ENCODE measurements at places on chromosomes 6 and 20.

GRCh38 chr20:64044484-64045247 is 4.8 kb downstream of the SOX18 start:
- DNase-seq = peak; percentile 75

- DNase-seq = no peak
Observed at GRCh38 chr6:25635886-25636317, 16.1 kb upstream of the SCGN start.

DNA sequence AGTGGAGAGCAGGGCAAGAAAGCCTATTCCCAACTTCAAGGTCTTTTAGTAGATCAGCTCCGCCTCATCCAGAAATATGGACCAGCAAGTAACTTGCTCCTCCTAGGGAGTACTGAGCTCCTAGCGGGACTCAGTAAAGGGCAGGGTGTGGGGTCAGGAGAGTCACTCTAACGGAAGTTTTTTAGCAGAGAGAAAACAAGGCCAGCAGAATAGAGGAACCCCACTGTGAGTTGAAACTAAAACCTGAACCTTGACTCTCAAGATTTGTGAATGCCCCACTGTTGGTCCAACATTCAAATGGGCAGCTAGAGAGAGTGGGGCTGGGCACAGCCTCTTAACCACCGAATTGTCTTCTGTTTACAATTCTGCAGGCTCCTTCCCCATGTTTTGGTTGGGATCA is 244.8 kb downstream of the FARS2 start:
- no peak for DNase-seq

DNA sequence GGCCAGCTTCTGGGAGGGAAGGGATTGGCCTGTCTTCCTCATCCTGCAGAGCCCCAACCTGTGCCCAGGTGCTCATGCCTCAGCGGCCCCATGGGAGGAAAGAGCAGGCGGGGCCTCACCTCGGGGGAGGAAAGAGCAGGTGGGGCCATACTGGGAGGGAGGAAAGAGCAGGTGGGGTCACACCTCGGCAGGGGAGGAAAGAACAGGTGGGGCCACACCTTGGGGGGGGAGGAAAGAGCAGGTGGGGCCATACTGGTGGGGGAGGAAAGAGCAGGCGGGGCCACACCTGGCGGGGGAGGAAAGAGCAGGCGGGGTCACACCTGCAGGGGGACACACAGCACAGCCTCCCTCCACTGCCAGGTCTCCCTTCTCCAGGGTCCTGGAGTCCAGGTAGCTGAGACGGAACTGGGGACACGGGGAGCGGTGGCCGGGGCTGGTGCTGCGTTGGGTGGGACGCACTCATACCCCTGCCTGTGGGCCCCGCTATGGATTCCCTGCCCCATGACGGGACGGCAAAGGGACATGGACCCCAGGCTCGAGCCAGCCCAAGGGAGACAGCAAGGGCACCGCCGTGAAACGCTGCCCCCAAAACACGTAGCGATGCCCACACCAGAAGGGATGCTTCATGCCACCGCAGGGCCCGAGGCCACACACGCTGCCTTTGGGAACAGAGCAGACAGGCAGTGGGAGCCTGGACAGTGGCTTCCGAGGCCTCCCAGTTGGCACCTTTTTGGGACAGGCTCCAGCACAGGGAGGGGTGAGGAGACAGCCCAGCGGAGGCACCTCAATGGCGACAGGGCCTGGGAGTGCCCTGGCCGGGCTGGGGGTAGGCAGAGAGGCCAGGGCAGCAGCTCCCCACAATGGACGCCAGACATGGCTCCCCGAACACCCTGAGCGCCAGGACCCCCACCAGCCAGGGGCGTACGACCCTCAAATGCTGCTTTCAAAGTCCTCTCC is 43.3 kb upstream of the CHRNA4 start:
- no peak for DNase-seq

GRCh38 chr6:32849126-32849525 is 4.4 kb downstream of the TAP1 start:
- DNase-seq = no peak

GRCh38 chr6:54861905-54862616 is 15.5 kb downstream of the FAM83B start:
- no peak for DNase-seq

DNA sequence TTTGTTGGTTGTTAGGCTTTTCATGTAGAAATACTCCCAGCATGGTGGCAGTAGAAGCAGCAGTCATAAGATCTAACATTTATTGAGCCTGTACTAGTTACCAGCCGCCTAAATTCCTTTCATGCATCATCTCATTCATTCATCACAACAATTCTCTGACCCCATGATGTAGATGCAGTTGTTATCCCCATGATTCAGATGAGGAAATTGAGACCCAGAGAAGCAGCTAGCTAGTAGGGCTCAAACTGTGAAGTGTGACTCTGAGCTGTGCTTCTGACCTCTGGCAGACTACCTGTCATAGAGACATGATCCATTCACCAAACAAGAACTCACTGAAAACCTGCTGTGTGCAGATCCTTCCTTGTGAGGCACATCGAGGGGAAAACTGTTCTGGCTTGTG is 16.9 kb downstream of the RREB1 start:
- no peak for DNase-seq

DNA sequence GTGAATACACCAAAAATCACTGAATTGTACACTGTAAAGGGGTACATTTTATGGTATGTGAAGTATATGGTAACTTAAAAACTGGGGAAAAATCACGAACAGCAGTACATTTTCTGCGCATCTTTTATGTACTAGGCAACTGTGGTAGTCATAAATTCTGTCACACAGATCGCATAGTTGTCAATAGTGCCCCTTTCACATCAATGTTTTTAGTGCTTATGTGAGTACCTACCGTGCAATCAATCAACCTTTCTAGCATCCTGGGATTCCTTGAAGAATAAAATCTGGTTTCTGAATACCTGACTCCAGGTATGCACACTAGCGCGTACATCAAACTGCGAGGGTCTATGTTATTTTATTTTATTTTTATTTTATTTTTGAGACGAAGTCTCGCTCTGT is 637 bp upstream of the RPF2 start:
- DNase-seq = peak; percentile 21

GRCh38 chr6:165922309-165922794 is 245.3 kb downstream of the TBXT start:
- peak; percentile 51 for DNase-seq

- peak; percentile 75 for DNase-seq
Observed at GRCh38 chr6:112296122-112296521, 41.8 kb upstream of the LAMA4 start.

- no peak for DNase-seq
Observed at GRCh38 chr6:4167123-4167522, 31.7 kb upstream of the ECI2 start.

DNA sequence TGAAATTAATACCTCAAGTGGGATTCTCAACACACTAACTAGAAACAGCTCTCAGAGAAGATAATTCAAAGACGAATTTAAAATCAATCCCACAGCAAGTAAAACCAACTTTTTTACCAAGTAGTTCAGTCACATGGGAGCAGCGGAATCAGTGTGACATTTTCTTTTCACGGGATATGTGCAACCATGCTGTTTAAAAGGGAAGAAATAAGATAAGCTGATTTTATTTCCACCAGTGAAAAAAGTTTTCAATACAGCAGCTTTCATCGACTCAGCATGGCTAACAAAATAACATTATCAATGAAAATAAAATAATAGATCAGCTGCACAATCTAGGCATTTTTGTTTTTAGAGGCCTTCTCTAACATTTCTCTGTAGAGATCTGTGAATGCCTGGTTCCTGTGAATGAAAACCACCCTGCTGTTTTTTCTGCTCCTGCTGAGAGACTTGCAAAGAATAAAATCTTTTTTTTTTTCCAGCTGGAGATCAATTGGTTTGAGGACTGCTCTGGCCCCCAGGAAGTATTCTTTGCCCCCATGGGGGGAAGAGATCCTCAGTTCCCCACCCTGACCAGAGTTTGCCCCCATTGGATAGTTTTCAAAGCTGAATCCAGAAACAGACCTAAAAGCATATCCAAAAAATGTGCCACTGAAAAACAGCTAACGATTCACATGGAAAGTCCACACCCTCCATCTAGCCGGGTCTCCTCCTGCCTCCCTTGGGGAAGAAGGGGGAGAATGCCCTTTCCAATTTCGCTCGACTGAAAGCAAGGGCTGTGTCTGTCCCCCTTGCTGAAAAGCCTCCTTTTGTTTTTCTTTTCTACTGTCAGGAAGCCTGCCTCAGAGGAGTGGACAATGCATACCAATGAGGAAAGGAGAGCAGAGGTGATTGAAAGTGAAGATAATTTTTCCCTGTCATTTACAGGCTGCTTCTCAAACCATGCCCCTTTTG is 317.6 kb downstream of the PRKN start:
- no peak for DNase-seq

DNA sequence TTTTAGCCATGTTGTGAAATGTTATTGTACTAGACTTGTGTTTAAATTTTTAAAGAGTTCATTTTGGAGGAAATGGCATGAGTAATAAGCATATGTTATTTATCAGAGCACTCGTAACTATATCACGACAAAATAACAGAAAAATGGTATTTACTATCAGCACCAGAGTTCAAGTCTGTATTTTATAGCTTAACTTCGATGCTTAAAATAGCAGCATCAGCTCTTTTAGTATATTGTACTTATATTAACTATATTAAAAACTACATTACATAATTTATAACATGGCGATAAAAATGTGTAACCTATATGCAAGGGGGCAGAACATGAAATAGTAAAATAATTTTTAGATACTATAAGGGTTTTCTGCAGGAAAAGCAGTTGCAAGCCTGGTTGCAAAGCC is 52.9 kb downstream of the ABRACL start:
- no peak for DNase-seq

DNA sequence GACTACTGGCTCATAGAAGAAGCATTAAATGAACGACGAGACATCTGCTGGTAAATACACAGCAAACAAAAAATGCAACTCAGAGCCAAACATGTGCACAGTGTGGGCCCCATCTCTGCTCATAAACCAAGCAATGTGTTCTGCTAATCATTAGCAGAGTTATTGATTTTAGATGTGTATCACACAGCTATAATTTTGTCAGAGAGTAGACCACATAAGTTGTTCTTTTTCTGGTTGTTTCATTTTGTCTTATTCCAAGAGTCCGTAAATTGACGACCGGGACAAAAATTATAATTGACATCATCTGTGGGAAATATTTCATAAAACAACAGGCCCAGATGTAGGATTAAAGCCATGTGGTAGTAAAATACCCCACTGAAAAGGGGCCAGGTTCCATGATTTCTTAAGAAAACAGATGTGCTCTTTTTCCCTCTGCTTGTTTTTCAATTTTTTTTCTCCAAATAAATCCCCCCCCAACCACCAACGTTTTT is 423.6 kb downstream of the HAO1 start:
- peak; percentile 36 for DNase-seq

DNA sequence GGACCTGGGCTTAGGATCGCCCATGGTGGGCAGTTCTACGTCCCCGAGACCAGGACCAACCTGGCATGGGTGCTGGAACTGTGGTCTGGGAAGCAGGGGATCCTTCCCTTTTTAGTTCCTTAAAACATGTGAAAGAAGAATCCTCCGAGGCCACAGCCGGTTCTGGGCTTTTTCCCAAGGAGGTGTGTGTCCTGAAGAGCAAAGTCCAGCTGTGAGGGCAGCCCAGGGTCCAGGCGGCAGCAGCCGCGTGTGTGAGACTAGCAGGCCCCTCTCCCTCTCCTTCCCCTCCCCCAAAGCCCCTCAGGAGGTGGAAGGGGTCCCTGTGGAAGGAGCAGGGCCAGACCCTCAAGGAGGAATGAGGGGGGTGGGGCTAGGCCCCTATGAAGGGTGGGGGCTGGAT is 35.1 kb upstream of the PCMTD2 start:
- DNase-seq = no peak

GRCh38 chr6:71347119-71347518 is 58.5 kb downstream of the OGFRL1 start:
- DNase-seq = no peak

DNA sequence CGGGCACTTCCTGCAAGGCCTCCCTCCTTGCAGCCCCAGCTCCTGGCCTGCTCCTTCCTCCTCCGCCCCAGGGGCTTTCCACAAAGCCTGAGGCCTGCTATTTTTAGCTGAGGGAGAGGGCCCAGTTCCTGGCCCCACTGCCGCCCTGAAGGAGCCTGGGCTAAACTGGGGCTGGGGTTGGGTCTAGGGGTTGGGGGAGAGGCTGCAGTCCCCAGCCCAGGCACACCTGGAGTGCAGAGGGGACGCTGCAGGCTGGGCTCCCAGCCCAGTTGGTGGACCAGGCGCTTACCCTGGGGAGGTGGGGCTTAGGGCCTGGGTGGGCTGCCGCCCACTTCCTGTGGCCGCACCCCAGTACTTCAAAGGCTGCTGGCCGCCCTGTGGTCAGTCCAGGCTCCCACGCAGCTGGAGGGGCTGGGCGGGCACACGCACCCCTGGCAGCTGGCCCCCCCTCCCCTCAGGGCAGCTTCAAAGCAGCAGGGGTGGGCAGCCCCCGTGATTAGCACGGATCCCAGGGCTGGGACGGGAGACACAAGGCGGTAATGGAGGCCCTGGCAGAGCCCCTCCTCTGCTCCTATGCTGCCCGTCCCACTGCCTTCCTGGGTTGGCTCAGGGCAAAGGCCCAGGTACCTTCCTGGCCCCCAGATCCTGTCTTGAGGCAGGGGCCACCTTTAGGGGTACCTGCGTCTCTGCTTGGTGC is 7.1 kb upstream of the ABHD16B start:
- DNase-seq = peak; percentile 18

GRCh38 chr20:48823960-48824498 is 3.8 kb downstream of the PREX1 start:
- DNase-seq = peak; percentile 99

GRCh38 chr6:2790588-2791449 is 25.6 kb downstream of the WRNIP1 start:
- peak; percentile 90 for DNase-seq

DNA sequence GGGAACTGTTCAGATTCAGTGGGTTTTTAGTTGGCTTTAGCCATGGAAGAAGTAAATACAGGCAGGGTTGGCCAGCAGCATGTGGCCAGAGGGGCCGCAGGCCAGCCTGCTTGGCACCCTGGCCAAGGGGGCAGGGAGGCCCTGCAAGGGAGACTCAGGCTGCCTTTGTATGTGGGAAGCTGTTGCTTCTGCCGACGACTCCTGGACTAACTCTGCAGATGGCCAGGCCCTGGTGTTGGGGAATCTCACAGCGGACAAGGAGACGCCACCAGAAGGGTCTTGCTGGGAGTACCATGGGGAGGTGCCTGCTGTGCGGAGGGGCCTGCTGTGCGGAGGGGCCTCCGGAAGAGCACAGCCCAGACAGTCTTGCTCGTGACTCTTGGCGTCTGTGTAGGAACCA is 25.2 kb downstream of the PYGB start:
- no peak for DNase-seq

GRCh38 chr6:32462609-32463008 is 22.9 kb downstream of the HLA-DRA start:
- DNase-seq = no peak

- DNase-seq = peak; percentile 19
Observed at GRCh38 chr6:133895573-133896343, 6.8 kb downstream of the TCF21 start.

DNA sequence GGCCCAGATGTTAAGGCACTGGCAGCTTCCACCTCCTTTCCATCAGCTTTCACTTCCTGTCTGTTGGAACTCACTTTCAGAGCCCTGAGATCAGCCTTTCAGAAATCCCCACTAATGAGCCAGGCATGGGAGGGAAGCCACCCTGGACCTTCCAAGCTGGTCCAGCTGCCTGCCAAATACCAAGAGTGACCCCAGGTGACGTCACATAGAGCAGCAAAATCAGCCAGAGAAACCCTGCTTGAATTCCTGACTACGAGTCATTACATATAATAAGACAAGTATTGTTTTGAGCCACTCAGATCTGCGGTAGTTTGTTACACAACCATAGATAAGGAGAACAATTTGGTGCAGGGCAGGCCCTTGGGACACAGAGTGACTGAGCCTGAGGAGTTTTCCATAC is 556.0 kb upstream of the JAG1 start:
- peak; percentile 68 for DNase-seq

All from ELR (cell line).